ENCODE measurements at places on chromosomes 11 and 22.

- no peak for DNase-seq
These were observed 233.8 kb upstream of the NCAM1 start for GRCh38 chr11:112727341-112727841.

- DNase-seq = no peak
These were observed 542 bp downstream of the HPS4 start for GRCh38 chr22:26483043-26483438.

DNA sequence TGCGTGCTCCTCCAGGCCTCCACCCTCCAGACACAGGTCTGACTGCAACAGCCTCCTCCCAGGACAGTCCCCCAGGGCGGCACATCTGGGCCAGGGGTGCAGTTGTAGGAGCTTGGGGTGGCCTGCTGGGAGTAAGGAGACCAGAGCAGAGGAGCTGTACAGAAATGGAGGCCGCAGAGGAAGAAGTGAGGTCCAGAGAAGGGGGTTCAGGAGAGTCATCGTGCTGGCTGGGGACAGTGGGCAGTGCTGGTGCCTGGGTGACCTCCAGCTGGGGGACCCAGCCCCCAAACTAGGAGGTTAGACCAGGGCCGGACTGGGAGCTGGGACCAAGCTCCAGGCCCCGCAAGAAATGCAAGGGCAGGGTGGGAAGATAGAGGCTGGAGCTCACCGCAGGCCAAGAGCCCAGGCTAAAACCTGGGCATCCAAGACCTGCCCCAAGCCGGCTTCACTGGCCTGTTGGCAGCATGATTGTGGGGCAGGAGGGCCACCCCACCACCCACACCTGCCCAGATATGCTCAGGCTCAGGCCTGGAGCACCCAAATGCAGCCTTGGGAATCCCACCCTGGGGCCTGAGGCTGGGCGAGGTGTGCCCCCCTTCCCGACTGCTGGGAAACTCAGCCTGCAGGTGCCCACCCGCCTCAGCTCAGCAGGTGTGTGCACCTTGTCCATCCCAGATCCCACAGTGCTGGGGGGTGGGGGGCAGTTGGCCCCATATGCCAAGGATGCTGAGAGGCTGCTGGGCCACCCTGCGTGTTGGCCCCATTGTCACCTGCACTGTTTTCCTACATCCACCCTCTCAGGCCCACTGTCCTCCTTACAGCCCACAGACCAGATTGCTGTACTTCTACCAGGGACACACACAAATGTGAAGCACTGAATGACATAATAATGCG, 96.9 kb downstream of the MORC2 start:
- no peak for DNase-seq

DNA sequence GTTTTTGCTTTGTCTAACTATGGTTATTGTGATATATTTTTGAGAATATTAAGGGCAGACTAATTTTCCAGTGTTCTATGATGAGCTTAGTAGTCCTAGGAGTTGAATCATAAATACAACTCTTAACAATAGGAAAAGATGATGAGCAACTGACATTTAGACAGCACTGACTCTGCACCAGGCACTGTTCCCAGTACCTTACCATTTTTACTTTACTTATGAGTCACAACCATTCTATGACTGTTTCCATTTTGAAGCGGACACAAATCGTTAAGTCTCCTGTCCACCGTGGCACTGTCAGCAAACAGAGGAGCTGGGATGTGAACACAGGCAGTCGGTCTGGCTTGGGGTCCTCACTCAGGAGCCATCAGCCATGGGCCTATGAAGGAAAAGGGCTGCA, 3.4 kb upstream of the SCGB2A2 start:
- DNase-seq = no peak

GRCh38 chr22:39990686-39991085, 4.1 kb upstream of the FAM83F start:
- no peak for DNase-seq

- no peak for DNase-seq
These were observed 147.2 kb downstream of the CTTN start for GRCh38 chr11:70545610-70545912.

DNA sequence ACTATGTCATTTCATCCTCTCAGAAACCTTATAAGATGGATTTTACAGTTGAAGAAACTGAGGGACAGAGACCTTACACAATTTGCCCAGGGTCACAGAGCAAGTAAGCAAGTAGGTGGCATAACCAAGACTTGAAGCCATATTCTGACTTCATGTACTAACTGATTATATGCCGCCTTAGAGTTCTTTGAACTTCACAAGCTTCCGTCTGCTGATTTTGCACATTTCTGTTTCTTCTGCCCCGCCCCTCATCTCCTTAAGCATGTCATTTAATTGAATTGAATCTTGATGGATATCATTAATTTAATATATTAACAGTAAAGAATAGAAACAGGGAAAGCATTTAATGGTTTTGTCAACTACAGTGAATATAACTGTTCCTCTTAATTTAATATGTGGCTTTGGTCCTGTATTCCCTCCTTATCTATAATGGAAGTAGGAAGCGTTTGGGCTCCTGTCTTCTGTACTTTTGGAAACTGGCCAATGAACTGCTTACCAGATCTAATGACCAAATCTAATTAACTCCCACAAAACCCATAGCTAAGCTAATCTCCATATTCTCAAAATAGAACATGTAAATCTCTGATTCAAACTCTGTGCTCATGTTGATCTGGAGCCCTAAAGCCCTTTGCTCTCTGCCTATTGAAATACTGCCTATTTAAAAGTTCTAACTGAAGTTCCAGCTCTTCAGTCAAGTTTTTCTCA, 30.4 kb downstream of the SIK2 start:
- no peak for DNase-seq

GRCh38 chr22:35971456-35972119, 57.0 kb downstream of the RBFOX2 start:
- DNase-seq = no peak

GRCh38 chr11:104618954-104619353, 279.3 kb downstream of the CASP12 start:
- no peak for DNase-seq

DNA sequence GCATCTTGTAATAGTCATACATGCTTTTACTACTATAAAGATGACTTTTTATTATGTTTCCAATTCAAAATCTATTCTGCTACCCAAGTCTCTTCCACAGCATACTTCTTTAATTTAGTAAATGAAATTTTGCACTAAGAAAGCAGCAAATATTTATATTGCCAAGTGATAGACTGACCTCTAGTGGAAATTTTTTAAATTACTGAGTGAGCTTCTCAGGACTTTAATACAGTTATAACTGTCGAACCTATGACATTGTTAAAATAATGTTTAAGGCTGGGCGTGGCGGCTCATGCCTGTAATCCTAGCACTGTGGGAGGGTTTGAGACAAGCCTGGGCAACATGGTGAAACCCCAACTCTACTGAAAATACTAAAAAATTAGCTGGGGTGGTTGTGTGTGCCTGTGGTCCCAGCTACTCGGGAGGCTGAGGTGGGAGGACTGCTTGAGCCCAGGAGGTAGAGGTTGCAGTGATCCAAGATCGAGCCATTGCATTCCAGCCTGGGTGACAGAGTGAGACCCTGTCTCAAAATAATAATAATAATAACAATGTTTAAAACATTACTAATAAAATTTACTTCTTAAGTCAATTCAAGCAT, 27.3 kb downstream of the STK33 start:
- DNase-seq = no peak

DNA sequence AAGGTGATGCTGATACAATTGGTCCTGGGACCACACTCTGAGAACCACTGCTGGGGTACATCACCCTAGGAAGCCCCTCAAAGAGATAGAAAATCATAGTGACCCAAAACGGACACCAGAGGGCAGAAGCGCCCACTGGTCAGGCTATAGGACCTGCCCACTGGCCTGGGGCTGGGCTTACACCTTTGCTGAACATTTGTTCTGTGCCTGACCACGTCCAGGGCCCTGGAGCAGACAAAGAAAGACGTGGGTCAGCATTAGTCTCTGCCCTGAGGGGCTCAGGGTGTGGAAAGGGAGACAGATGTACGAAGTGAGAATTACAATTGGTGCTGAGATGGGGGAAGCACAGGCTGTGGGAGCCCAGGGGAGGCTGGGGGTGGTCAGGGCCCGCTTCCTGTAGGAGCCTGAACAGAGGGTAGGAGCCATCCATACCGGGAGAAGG, 14.4 kb upstream of the SERPINH1 start:
- DNase-seq = no peak

GRCh38 chr22:41917375-41917902, 2.6 kb upstream of the SHISA8 start:
- no peak for DNase-seq
